ENCODE measurements at places on chromosomes 7 and 10. TPM values are rescaled to one million over a fixed set of nuclear protein-coding genes. Genes with fewer than 3 reads are reported as not detected.
A peak's percentile ranks its signal among the peaks of the same experiment; 100 is the strongest.

- no peaks in the 10 kb centered on the region for H3K36me3 ChIP-seq
- H3K27ac ChIP-seq, result no peak overlapping the region
- DNase-seq, result no peak
- H3K4me1 ChIP-seq, result no peaks in the 10 kb centered on the region
- H3K4me3 ChIP-seq, result no peak overlapping the region
- no peaks in the 10 kb centered on the region for H3K27me3 ChIP-seq
These were observed 55.8 kb downstream of the PTN start for GRCh38 chr7:137287651-137288258.

- peaks cover 22% of the 10 kb centered on the region for H3K36me3 ChIP-seq
- no peak overlapping the region for H3K27ac ChIP-seq
- no peak for DNase-seq
- no peak overlapping the region for H3K4me3 ChIP-seq
- H3K4me1 ChIP-seq, result peaks cover 5% of the 10 kb centered on the region
These were observed 37.4 kb downstream of the AMZ1 start for GRCh38 chr7:2725178-2726105.

GRCh38 chr10:85187047-85187446 is 858.7 kb downstream of the CCSER2 start:
- peaks cover 3% of the 10 kb centered on the region for H3K27me3 ChIP-seq
- H3K36me3 ChIP-seq, result no peaks in the 10 kb centered on the region
- DNase-seq, result no peak
- H3K4me3 ChIP-seq, result no peak overlapping the region
- H3K27ac ChIP-seq, result no peak overlapping the region

GRCh38 chr7:20798081-20798693 is 11.5 kb upstream of the SP8 start:
- H3K27ac ChIP-seq, result no peak overlapping the region
- peak overlapping the region; percentile 66 for H3K4me3 ChIP-seq
- peaks cover 63% of the 10 kb centered on the region for H3K27me3 ChIP-seq
- no peak for DNase-seq
- H3K4me1 ChIP-seq, result peaks cover 8% of the 10 kb centered on the region

GRCh38 chr7:141541375-141541774 is 9.8 kb upstream of the AGK start:
- no peak overlapping the region for H3K27ac ChIP-seq
- H3K27me3 ChIP-seq, result no peaks in the 10 kb centered on the region
- H3K4me1 ChIP-seq, result no peaks in the 10 kb centered on the region
- DNase-seq, result no peak
- H3K4me3 ChIP-seq, result no peak overlapping the region

GRCh38 chr7:3825491-3825890 is 524.4 kb downstream of the SDK1 start:
- H3K27me3 ChIP-seq, result no peaks in the 10 kb centered on the region
- peaks cover 3% of the 10 kb centered on the region for H3K36me3 ChIP-seq
- no peak overlapping the region for H3K4me3 ChIP-seq
- H3K4me1 ChIP-seq, result peaks cover 3% of the 10 kb centered on the region
- DNase-seq, result no peak
- peak overlapping the region; percentile 26 for H3K27ac ChIP-seq

GRCh38 chr10:62778125-62778524 is 26.4 kb upstream of the ADO start:
- H3K27ac ChIP-seq, result no peak overlapping the region
- DNase-seq, result no peak
- no peaks in the 10 kb centered on the region for H3K4me1 ChIP-seq
- H3K27me3 ChIP-seq, result no peaks in the 10 kb centered on the region
- H3K36me3 ChIP-seq, result no peaks in the 10 kb centered on the region

DNA sequence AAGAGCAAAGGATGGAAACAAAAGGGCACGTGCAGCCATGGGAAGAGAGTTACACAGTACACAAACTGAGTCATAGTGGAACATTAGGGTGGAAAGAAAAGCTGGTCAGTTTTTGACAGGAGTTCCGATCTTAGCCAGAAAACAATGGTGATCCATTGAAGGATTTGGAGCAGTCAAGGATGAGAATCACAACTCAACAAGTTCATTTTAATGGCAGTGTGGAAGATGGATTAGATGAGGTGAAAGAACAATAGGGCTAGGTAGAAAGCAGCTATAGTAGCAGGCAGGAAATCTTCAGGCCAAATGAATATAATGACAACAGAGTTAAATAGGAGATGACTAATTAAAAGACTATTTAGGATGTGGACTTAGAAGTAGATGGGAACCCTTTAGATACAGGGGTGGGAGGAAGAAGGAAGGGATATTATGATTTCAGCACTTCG is 136.3 kb downstream of the DOCK4 start:
- H3K4me1 ChIP-seq, result peaks cover 21% of the 10 kb centered on the region
- H3K4me3 ChIP-seq, result no peak overlapping the region
- H3K27ac ChIP-seq, result no peak overlapping the region

- DNase-seq, result no peak
- no peak overlapping the region for H3K27ac ChIP-seq
- no peaks in the 10 kb centered on the region for H3K4me1 ChIP-seq
These were observed 19.5 kb downstream of the C10orf67 start for GRCh38 chr10:23325132-23325531.

- H3K27ac ChIP-seq, result no peak within 1 kb of the TSS
- H3K4me1 ChIP-seq, result peaks cover 31% of the 10 kb centered on the region
- DNase-seq, result no peak
- H3K36me3 ChIP-seq, result no peaks in the 10 kb centered on the region
- H3K27me3 ChIP-seq, result peaks cover 24% of the 10 kb centered on the region
- no peak within 1 kb of the TSS for H3K4me3 ChIP-seq
These were observed at the start of gene GDF2 for GRCh38 chr10:47322300-47323061. TSS of gene GDF2 (plus strand) at chr10:47322454. CDS start at chr10:47322669, 215 bp downstream.

GRCh38 chr7:133268355-133268754 is 15.5 kb downstream of the EXOC4 start:
- no peak for DNase-seq
- peaks cover 3% of the 10 kb centered on the region for H3K36me3 ChIP-seq
- H3K27ac ChIP-seq, result no peak overlapping the region
- no peaks in the 10 kb centered on the region for H3K27me3 ChIP-seq
- peaks cover 14% of the 10 kb centered on the region for H3K4me1 ChIP-seq

- no peaks in the 10 kb centered on the region for H3K27me3 ChIP-seq
- H3K4me3 ChIP-seq, result no peak overlapping the region
- H3K4me1 ChIP-seq, result peaks cover 3% of the 10 kb centered on the region
- H3K27ac ChIP-seq, result no peak overlapping the region
These were observed 104.7 kb upstream of the DDC start for GRCh38 chr7:50669890-50670289.

Gene SUN3
- not detected for total RNA-seq

Gene GPR141
- total RNA-seq, result 1.4 TPM

Gene GIMAP8
- total RNA-seq, result not detected

Gene TMEM176A
- 8.0 TPM for total RNA-seq

Gene AMPH
- 1.9 TPM for total RNA-seq
